ENCODE measurements at places on chromosomes 5 and 9.

GRCh38 chr5:102654559-102655349 is 100.4 kb upstream of the PAM start:
- no peaks in the 10 kb centered on the region for H3K4me1 ChIP-seq
- no peak for DNase-seq
- H3K4me3 ChIP-seq: no peak overlapping the region

GRCh38 chr9:131976157-131977108 is 103.2 kb downstream of the MED27 start:
- H3K27me3 ChIP-seq: no peaks in the 10 kb centered on the region
- no peak for DNase-seq
- H3K4me1 ChIP-seq: no peaks in the 10 kb centered on the region

DNA sequence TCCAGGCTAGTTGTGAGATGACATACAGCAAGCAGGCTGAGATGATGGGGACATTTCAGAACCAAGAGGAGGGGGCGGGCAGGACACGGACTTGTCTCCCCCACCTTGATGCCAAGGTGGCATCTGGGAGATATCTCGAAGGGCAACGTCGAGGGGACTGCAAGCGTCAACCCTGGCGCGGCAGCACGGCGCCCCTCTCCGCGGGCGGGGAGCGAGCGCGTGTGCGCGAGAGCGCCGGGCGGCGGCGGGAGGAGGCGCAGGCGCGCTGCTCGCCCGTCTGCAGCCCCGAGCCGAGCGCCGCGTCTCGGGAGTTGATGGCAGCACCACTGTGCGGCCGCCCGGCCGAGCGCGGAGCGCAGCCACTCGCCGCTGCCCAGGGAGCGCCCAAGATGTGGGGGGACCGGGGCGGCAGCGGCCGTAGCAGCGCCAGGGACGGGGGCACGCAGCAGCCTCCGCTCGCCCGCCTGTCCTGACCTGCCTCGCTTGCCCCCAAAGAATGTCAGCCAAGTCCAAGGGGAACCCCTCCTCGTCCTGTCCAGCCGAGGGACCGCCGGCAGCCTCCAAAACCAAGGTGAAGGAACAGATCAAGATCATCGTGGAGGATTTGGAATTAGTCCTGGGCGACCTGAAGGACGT is at the start of gene PRR16:
TSS of gene PRR16 (plus strand) at position 310 of the 636 bp plus-strand sequence.
- H3K27me3 ChIP-seq: peaks cover 52% of the 10 kb centered on the region
- DNase-seq: peak; percentile 52
- H3K27ac ChIP-seq: no peak within 1 kb of the TSS

- peak overlapping the region; percentile 77 for H3K4me3 ChIP-seq
- H3K4me1 ChIP-seq: peaks cover 84% of the 10 kb centered on the region
- peaks cover 40% of the 10 kb centered on the region for H3K36me3 ChIP-seq
- H3K27ac ChIP-seq: peak overlapping the region; percentile 90
These were observed 6.3 kb downstream of the RAPGEF1 start for GRCh38 chr9:131733541-131734061.

DNA sequence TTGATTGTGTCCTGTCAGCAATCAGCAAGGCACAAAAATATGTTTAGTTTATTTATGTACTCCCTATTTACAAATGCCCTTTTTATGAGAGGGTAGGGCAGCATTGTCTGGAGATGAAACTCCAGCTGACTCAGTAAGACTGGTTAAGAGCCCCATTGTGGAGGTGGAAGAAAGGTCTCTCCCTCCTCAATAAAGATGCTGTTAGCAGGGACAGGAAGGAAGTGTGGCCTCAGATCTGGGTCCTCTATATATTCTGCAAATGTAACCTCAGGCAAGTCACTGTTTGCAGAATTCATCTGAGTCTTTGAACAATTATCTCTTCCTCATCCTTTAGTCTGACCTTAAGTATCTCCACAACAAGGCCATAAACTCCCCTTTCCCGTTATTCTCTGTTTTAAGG is 48.3 kb upstream of the TRAF1 start:
- H3K4me1 ChIP-seq: peaks cover 19% of the 10 kb centered on the region
- no peak for DNase-seq
- H3K4me3 ChIP-seq: no peak overlapping the region
- H3K27me3 ChIP-seq: no peaks in the 10 kb centered on the region
- no peaks in the 10 kb centered on the region for H3K36me3 ChIP-seq
- peak overlapping the region; percentile 50 for H3K27ac ChIP-seq

DNA sequence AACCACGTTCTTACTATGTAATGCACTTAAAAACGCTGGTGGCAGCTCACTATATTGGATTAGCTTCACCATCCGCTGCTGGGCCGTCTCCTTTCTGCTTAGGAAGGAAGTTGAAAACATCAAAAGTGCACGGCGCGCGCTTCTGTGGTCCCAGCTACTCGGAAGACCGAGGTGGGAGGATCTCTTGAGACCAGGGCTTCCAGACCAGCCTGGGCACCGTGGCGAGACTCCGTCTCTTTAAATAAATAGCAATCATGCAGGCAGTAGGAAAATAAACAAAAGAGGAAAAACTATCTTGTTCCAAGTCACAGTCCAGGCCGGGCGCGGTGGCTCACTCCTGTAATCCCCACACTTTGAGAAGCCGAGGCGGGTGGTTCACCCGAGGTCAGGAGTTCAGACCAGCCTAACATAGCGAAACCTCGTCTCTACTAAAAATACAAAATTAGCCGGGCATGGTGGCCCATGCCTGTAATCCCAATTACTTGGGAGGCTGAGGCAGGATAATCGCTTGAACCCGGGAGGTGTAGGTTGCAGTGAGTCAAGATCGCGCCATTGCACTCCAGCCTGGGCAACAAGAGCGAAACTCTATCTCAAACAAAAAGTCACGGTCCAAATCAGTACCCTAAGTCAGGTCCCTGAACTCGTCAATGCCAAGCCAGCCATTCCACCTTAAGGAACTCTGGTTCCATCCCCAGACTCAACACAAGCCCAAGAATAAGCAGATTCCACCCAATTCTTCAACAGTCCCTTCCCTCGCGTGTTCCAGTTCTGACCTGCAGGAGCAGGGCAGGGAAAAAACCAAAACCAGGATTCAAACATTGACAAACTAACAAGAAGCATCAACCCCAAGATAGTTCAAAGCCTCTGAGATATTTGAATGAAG is 1.0 kb upstream of the GOLGA1 start:
- DNase-seq: peak; percentile 59
- peaks cover 19% of the 10 kb centered on the region for H3K4me1 ChIP-seq
- peak overlapping the region; percentile 97 for H3K4me3 ChIP-seq
- H3K27me3 ChIP-seq: no peaks in the 10 kb centered on the region
- peaks cover 13% of the 10 kb centered on the region for H3K36me3 ChIP-seq
- H3K27ac ChIP-seq: peak overlapping the region; percentile 94

GRCh38 chr9:112789473-112789872 is 38.9 kb downstream of the SNX30 start:
- no peak for DNase-seq
- no peak overlapping the region for H3K27ac ChIP-seq
- no peak overlapping the region for H3K4me3 ChIP-seq
- H3K27me3 ChIP-seq: no peaks in the 10 kb centered on the region
- peaks cover 7% of the 10 kb centered on the region for H3K36me3 ChIP-seq

DNA sequence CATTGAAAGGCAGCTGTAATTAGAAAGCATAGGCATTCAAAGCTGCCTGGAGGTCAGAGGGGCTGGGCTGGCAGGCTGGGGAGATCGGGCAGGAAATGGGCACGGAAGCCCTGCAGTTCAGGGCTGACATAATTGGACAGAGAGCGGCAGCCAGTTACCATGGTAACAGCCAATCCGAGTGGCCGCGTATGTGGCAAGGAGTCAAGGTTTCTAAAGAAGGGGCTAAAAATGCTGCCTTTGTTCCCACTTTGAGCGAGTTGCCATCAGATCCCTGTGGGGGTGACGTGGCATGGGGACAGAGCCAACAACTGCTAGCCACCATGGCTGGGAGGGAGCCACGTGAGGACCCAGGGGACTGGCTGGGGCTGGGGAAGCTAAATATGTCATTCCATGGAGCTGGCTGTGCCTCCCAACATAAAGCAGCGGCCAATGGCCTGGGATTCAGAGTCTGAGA is 44.7 kb upstream of the NDFIP1 start:
- peak overlapping the region; percentile 32 for H3K4me3 ChIP-seq
- no peaks in the 10 kb centered on the region for H3K36me3 ChIP-seq
- H3K4me1 ChIP-seq: peaks cover 19% of the 10 kb centered on the region
- H3K27me3 ChIP-seq: no peaks in the 10 kb centered on the region

GRCh38 chr5:79297661-79298060 is 61.7 kb downstream of the JMY start:
- no peaks in the 10 kb centered on the region for H3K27me3 ChIP-seq
- H3K27ac ChIP-seq: no peak overlapping the region
- no peak overlapping the region for H3K4me3 ChIP-seq

DNA sequence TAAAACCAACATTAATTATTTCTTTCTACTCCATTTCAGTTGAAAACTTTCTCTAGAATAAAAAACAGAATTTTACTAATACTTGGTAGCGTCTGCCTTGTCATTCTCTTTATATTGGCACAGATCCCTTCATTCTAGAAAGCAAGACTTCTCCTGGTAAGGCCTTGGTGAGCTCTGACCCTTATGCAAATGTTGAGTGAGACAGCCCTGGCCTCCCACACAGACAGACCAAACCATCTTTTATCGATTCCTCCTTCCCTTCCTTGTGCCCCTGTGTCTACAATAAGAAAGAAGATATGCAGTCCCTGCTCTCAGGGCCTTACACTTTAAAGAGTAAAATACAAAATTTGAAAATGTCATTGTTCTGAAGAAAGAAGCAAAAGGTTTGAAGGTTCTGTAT is 262.2 kb downstream of the EFNA5 start:
- DNase-seq: no peak
- H3K36me3 ChIP-seq: no peaks in the 10 kb centered on the region
- H3K4me1 ChIP-seq: no peaks in the 10 kb centered on the region

DNA sequence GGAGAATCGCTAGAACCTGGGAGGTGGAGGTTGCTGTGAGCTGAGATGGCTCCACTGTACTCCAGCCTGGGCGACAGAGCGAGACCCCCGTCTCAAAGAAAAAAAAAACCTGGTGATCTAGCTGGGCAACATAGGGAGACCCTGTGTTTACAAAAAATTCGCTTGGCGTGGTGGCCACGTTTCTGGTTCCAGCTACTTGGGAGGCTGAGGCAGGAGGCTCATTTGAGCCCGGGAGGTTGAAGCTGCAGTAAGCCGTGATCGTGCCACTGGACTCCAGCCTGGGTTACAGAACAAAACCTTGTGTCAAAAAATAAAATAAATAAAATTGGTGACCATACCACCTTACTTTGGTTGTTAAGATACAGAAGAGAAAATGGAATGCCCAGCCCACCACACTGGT is 1.8 kb upstream of the HNRNPAB start:
- no peak overlapping the region for H3K27ac ChIP-seq
- peaks cover 27% of the 10 kb centered on the region for H3K36me3 ChIP-seq
- peaks cover 26% of the 10 kb centered on the region for H3K4me1 ChIP-seq
- H3K4me3 ChIP-seq: peak overlapping the region; percentile 63

GRCh38 chr5:127872494-127872893 is 169.3 kb downstream of the CCDC192 start:
- H3K36me3 ChIP-seq: no peaks in the 10 kb centered on the region
- H3K4me3 ChIP-seq: no peak overlapping the region
- no peak overlapping the region for H3K27ac ChIP-seq
- H3K4me1 ChIP-seq: no peaks in the 10 kb centered on the region

GRCh38 chr9:75552941-75553340 is 337.5 kb upstream of the PCSK5 start:
- H3K4me1 ChIP-seq: no peaks in the 10 kb centered on the region
- H3K27me3 ChIP-seq: peaks cover 14% of the 10 kb centered on the region
- H3K36me3 ChIP-seq: no peaks in the 10 kb centered on the region
- no peak overlapping the region for H3K4me3 ChIP-seq
- H3K27ac ChIP-seq: no peak overlapping the region

DNA sequence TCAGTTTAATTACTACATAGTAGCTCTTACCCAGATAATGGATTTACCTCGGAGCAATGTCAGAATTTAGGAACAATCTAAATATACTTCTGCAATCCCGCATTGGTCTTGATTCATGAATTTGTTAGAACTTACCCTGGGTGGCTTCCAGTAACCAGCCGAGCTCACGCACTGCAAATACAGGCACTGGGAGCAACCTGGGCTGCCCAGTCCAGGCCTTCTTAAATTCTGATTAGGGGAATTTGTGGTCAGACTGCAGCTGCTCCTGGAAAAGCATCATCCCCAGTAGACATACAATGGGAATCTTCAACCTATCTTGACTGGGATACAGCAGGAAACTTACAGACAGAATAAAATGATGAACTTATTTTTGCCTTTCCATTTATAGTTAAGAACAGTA is 270.3 kb downstream of the SPOCK1 start:
- H3K27ac ChIP-seq: no peak overlapping the region
- no peaks in the 10 kb centered on the region for H3K36me3 ChIP-seq
- DNase-seq: no peak
- peaks cover 8% of the 10 kb centered on the region for H3K27me3 ChIP-seq
- H3K4me3 ChIP-seq: no peak overlapping the region
- no peaks in the 10 kb centered on the region for H3K4me1 ChIP-seq
